Nephron progenitor cell (in vitro differentiated cells): ENCODE measurements at places on chromosomes 4 and X.

- DNase-seq, result peak; percentile 89
Observed at GRCh38 chr4:575281-576141, 584 bp downstream of the TMEM271 start.

DNA sequence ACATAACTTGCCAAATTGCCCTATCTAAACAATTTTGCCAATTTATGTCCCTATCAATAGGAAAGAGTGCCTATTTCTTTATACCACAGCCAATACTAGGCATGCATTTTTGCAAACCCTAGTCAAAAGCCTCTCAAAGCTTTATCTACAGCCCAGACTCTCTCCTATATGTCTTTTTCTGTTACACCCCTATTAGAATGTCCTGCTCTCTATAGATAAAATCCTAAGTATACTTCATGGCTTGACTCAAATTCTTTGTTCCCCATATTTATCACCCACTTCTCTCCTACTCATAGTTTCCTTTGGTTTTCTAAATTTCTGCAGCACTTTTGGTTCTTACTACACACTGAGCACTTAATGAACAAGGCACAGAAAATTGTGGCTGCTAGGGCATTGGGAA lies 38.0 kb downstream of the NUP62CL start:
- DNase-seq, result no peak

DNA sequence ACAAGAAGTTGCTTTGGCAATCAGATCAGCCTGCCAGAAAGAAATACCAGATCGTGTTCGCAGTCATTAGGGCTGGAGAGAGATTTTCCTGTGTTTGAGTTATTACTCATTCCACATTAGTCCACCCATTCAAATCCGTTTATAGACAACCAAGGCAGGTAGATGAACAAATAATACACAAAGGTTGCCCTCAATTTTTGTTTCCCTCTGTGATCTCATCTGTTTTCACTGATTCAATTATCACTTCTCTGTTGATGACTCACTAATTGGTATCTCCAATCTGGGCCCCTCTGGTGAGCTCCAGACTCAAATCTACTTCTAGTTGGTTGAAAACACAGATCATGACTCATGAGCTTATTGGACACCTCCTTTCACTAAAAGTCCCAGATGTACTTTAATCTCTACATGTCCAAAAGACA lies 54.5 kb downstream of the CHM start:
- DNase-seq, result no peak

DNA sequence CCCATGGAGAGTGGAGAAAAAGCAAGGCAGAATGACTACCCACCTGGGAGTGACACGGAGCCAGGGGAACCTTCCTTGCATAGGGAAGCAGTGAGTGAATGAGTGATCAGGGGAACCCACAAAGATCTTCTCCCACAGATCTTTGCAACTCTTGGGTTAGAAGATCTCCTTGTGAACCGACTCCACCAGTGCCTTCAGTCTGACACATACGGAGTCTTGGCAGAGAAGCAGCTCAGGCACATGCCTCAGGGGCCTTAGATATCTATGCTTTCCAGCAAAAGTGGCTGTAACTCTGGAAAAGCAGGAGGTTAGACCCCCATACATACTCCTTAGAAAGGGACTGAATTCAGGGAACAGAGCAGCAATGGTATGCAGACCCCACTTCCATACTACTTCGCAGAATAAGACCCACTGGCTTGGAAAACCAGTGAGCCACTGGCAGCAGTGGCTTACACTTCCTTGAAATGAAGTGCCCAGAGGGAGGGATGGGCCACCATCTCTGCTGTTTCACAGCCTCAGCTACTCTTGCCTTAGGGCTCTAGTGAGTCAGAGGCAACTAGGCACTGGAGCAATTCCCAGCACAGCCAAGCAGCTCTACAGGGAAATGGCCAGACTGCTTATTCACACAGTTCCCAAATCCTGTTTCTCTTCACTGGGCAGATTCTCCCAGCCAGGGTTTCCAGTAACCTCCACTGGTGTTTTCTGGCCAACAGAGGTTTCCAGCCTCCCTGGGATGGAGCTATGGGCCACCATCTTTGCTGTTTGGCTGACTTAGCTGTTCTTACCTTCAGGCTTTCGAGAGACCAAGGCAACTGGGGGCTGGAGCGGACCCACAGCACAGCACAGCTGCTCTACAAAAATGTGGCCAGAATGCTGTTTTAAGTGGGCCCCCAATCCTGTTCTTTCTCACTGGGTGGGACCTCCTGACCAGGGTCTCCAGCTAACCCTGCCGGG lies 82.8 kb upstream of the TCEAL2 start:
- no peak for DNase-seq

DNA sequence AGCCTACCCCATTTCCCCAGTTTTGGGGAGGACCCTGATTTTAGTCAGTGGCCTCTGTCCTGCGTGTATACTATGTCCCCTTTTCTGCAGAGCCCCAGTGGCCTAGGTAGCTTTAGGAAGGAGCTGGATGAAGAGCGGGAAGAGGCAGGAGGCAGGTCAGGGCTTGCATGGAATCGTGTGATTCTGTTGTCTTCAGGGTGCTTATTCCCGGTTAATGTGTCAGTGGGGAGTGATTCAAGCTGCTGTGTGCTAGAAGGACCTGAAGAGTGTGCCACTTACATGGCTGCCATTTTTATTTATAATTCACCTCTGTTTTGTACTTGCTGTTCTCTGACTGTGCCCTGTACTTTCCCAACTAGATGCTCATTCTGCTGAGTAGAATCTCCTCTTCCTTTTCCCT lies 127.3 kb upstream of the AMOT start:
- DNase-seq, result no peak

GRCh38 chr4:188439641-188440311 lies 300.5 kb downstream of the TRIML1 start:
- DNase-seq, result no peak

DNA sequence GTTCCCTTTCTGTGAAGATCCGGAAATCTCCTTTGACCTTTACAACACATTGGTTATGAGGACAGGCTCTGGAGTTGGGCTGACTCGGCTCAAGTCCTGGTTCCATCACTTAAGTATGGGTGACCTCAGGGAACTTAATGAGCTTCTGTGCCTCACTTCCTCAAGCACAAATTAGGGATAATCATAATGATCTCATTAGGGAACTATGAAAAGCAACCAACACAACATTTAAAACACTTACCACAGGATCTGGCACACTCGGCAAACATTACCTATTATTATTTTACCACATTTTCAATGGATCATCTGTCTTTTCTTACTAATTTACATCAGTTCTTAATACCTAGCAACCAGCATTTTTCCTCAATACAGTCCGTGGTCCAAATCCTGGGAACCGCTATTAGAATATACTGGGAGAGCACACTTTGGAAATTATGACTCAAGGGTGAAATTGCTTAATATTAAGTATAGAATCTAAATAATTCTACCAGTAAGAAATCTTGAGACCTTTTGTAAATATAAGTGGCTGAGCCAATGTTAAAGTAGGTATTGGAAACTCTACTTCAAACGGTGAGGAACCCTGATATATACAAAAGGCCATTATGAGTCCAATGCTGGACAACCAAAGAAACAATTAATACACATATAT lies 19.6 kb downstream of the ADGRA3 start:
- DNase-seq, result no peak

DNA sequence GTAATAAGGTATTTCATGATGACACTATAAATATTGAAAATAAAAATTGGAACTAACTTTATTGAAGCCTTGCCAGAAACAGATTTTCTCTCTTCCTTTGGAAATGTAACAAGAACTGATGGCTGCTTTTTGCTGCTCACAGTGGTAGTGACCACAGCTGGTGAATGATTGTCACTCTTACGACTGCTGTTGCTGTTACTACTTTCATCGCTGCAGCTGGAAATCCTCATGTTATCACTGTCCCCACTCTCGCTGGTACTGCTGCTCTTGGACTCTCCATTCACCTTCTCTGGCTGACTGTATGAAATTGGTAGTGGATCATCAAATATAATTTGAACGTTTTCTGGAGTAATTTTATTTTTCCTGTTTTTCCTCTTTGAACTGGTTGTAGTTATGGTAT lies 28.5 kb upstream of the COX18 start:
- DNase-seq, result no peak

GRCh38 chr4:180203349-180203748 lies 2039.9 kb upstream of the TENM3 start:
- no peak for DNase-seq

DNA sequence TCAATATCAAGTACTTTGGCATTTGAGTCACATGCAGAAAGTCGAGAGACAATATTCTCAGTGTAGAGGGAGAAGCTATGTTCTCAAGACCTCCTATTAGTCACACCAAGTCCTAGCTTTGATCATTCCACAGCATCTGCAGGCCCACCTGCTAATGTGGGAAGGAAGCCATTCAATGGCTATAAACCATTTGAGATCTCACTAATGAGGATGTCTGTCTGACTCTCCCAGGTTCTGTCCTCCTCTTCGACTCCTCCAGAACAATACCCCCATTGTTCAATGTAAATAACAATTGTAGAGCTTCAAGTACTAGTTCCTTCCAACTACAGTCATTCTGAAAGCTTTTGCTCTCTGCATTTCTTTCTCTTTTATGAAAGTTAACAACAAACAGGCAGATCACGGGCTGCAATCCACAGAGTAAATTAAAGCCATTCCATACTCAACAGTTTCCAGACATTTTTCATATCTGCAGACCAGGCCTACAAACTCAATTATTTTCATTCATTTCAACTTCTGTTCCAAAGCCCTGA lies 140.2 kb upstream of the EDNRA start:
- no peak for DNase-seq

- DNase-seq, result no peak
Observed at GRCh38 chr4:148649652-148650331, 207.6 kb upstream of the NR3C2 start.

DNA sequence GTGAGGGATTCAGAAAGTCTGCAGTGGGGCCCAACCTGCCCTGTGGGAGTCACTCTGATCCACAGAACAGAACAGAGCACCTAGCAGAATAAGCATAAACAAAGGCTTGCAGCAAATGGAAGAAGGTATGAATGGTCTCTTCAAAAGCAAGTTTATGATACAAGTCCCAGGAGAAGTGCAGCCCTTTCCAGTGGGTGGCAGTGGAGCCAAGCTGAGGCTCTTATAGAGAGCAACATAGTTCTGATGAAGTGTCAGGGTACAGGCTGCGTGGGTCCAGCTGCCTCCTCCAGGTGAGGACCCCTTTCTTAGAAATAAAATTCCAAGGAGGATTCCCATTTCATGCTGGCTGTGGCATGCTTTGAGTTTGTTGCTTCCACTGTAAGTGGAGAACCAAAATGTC lies 88.8 kb upstream of the PAK3 start:
- DNase-seq, result no peak

DNA sequence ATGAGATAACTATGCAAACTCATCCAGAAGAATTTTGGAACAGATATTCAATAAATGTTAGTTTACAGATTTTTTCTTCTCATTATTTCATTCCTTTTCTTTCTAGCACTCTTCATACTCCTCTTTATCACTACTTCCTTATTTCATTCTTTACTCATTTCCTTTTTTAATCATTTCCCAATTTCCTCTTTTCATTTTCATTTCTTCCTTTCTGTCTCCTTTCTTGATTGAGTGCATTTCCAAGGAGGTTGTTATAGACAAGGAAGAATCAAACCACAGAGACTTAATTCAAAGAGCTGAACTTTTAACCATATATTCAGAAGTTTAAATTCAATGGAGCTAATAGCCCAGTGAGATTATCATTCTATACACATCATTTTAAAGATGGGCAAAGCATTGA lies 600.7 kb downstream of the ARAP2 start:
- no peak for DNase-seq

- DNase-seq, result no peak
Observed at GRCh38 chrX:38768079-38768478, 33.2 kb upstream of the MID1IP1 start.

DNA sequence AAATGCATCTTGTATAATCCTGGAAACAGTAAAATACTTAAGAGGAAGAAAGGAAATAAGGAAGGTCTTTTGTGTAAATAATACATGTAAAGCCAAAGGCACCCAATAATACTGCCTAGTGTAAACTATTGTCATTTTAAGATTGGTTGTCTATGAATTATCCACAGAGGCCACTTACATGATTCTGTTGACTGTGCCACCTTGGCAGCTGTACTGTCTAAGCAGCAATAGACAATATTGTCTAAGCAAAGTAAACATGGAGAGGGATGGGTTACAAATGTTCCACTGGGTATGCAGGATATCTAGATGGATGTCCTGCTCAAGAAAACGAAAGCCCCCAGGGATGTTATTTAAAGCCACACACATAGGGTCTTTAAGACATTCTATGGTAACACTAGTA lies 19.4 kb downstream of the BEND4 start:
- no peak for DNase-seq

GRCh38 chrX:11759172-11759460 lies 1.1 kb downstream of the MSL3 start:
- DNase-seq, result no peak

DNA sequence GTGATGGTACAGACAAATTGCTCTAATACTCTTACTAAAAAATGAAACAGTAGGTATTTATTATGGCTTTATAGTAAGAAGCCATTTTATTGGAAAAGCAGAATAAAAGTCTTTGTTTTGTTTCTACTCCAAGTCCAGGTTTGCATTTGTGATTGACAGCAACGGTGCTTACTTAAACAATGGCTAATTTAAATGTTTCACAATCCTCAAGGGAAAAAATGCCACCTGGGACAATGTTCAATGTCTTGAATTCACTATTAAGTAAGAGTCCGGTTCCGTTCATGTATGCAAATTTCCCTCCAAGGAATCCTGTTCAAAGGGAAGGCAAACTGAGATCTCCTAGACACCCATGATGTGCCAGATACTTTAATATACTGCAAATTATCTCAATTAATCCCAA lies 123.6 kb downstream of the RBM47 start:
- DNase-seq, result no peak

GRCh38 chrX:12412561-12412960 lies 274.3 kb downstream of the FRMPD4 start:
- DNase-seq, result no peak

- no peak for DNase-seq
Observed at GRCh38 chr4:69896530-69897116, 34.2 kb upstream of the CSN1S1 start.

DNA sequence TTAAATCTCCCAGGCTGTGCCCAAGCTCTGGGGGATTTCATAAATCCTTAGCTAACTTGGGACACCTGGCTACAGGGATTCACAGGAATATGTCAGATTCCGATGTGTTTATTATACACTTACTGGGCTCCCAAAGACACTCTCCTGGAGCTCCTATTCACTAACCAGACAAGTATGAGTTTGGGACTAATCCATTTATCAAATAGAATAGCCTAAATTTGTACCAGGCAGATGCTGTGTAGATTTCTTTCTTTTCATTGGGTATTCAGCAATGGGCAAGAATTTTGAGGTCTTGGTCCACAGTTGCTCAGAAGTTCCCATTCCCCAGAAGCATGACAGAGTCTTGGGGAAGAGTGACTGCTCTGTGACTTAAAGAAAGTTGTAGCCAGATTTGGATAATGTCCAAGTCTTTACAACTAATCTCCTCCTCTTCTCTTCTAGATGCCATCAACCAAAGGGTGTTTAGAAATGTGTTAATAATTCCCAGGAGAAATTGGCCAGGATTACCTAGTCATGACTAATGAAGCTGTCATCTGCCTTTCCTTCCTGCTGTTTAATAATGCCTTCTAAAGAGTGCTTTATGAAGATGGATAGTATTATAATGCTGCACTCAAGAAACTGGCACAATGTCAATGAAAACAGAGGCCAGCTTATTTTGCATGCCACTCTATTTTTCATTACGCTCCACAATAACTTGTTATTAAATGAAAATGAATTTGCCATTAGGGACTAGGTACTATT lies 120.9 kb downstream of the CHIC2 start:
- DNase-seq, result no peak

- no peak for DNase-seq
Observed at GRCh38 chr4:149754526-149754925, 61.1 kb downstream of the IQCM start.

GRCh38 chrX:16892504-16893362 lies 22.6 kb upstream of the RBBP7 start:
- peak; percentile 74 for DNase-seq

- no peak for DNase-seq
Observed at GRCh38 chr4:104494185-104494584, 509 bp downstream of the CXXC4 start.
